Purkinje cell (primary cell): ENCODE measurements at places on chromosomes 1 and 21. TPM values are rescaled to one million over a fixed set of nuclear protein-coding genes. Genes with fewer than 3 reads are reported as not detected.

Gene MTARC1
- 7.8 and 9.6 TPM in 2 replicates for polyA plus RNA-seq

Gene RABGGTB
- 110 and 129 TPM in 2 replicates for polyA plus RNA-seq

Gene PSRC1
- 4.5 TPM in 1 of 2 replicates, not detected in the other for polyA plus RNA-seq

Gene ADGRL2
- polyA plus RNA-seq: 45.7 and 84.1 TPM in 2 replicates

Gene SPRR4
- polyA plus RNA-seq: not detected in 2 replicates

Gene UBE2U
- polyA plus RNA-seq: not detected in 2 replicates

Gene TRIM63
- polyA plus RNA-seq: not detected in 2 replicates
